ENCODE measurements at places on chromosomes 11 and 22. TPM values are rescaled to one million over a fixed set of nuclear protein-coding genes. Genes with fewer than 3 reads are reported as not detected.

DNA sequence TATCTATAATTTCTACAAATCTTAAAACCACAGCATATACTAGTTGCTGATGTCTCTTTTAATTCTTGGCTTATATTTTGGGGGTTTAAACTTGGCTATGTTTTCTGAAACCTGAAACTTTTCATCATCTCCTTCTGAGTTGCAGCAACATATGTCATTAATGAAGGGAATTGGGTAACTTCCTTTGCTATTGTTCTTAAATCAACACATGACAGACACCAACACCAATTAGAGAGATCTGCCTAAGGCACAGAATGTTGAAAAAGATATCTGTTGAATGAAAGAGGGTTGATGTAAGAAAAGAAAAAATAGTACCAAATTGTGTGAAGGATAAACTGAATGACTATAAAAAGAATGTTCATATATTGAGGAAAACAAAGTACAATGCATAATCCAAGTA lies 10.3 kb upstream of the GAS2 start:
- no peak for DNase-seq

DNA sequence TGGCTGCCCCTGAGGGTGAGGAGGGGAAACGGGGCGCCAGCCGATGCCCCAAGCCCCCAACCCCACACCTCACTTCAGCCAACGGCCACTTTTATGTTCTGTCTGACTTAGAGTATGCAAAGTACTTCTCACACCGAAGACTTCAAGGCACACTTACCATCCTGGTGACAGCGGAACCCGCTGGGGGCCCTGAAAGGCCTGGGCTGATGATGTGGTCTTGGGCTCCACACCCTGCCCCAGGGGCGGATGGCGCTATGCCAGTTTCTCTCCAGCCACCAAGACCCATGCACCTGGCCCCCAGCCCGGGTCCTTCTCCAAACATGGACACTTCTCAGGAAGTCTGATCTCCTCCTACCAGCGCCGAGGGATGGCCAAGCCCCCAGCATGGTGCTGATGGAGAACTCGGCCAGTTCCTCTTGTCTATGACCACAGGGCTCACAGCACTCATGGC lies 175.4 kb downstream of the CTTN start:
- DNase-seq: peak; percentile 42

The SDHAF2 gene
- 38.9 TPM for total RNA-seq

DNA sequence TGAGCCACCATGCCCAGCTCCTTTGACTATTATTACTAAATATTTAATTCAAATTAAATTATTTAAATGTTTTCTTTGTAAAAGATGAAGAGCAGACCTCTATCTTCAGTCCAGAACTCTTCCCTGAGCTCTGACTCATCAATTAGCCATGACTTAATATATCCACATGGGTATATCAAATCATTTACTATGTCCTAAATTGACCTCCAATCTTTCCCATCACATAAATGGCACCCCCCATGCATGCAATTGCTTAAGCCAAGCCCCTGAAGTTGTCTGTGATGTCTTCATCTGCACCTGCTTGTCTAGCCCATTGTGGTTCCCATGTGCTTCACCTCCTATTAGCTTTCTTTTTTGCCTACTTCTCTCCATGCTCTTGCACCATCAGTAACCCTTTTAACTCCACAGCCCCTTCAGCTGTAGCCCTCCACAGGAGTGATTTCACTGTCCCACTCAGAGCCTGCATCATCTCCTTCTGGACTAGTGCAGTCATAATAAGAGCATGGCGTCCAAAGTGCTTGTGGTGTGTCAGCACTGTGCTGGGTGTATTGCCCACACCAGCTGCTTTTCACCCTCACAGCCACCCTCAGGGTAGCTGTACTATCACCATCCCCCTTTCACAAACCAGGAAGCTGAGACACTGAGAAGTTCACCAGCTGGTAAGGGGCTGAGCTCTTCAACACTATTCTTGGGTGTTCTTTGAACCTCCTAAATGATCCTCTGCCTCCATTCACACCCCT lies 11.8 kb upstream of the THY1 start:
- DNase-seq: no peak

DNA sequence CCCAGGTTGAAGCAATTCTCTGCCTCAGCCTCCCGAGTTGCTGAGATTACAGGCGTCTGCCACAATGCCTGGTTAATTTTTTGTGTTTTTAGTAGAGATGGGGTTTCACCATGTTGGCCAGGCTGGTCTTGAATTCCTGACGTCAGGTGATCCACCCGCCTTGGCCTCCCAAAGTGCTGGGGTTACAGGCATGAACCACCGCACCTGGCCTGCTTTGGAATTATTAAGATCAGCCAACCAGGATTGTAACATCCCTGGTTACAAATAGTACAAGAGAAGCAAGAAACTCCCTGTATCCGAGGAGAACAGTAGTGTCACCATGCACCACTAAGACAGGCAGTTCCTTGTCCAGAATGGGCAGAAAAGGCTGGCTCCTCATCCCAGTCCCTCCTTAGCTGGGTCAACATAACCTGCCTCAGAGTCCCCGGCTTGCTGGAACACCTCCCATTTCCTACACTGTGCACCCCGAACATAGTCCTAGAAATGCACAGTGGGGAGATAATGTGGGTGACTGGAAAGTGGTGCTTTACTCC lies 77.2 kb upstream of the INCENP start:
- DNase-seq: no peak

DNA sequence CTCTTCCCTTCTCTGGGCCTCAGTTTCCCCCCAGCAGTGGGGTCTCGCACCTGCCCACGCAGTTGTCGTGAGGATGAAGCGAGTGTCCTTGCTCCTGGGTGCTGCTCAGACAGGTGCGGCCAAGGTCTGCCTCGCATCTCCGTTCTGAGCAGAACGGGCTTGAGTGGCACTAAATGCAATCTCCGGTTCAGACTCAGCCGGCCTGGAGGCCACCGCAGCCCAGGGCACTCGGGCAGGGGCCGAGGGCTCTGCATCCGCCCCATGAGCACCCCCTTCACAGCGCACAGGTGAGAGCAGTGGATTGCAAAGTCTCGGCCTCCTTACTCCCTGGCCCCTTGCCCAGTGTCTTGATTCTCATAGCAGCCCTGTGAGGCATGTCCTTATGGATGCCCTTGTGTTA lies 30.1 kb upstream of the SLC22A12 start:
- no peak for DNase-seq
